ENCODE measurements at places on chromosomes 2 and 18.

GRCh38 chr18:40708726-40709125 lies 1246.3 kb upstream of the PIK3C3 start:
- DNase-seq, result no peak

- no peak for DNase-seq
These were observed 475 bp downstream of the B3GNT2 start for GRCh38 chr2:62196278-62196901.

DNA sequence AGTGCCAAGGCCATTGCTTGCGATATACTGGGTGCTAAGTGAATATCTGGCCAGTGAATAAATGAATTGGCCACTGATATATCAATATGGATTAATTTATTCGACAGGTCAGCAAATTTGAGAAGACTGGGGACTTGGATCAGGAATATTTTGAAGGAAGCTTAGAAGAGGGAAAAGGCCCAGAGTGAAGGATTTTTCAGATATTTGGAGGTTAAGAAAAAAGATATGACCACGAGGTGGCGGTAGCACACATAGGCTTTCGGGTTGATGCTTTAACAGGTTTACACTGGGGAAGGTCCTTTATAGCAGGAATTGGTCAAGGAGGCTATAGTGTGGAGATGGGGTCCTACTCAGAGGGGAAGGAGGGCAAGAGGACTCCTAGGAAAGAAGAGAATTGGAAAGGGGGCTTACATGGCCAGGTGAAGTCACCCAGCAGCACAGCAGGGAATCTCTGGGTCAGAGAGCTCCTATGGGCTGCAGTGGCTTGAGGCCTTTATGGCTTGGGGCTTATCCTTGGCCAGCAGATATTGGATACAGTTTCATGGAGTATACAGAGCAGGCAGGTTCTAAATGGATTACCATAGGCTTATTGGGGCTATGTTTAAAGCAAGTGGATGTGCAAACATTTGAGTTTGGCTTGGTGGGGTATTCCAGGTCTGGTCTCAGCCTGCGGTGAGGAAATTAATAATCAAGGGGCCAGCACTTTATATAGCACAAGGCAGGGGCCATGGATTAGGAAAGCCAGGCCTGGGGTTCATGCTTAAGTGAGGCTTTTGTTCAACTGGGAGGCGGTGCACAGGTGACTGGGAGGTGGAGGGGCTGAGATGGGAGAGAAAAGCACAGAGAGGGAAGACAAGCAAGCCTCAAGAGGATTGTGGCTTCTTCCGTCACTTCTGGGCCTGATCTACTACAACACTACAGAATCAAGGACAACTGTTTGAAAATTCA lies 9.7 kb downstream of the IL1RN start:
- no peak for DNase-seq

DNA sequence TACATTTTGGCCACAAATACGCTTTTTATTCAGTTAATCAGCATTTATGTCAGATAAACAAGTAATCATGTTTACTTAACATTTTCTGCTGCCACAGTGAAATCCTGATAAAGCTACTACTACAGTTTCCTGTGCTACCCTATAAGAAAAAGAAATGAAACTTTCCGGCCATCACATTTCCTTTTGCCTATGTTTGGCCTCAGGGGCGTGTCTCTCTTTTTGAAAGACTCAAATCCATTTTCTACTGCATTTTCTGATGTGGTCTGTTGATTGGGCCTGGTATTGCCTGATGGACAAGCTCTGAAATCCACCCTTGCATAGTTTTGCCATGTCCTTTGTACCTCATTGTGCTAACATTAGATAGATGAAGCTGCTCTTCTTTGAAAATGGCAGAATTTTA lies 152.6 kb downstream of the AGPS start:
- no peak for DNase-seq

- DNase-seq, result no peak
These were observed 347.4 kb upstream of the KLHL29 start for GRCh38 chr2:23037596-23037995.

DNA sequence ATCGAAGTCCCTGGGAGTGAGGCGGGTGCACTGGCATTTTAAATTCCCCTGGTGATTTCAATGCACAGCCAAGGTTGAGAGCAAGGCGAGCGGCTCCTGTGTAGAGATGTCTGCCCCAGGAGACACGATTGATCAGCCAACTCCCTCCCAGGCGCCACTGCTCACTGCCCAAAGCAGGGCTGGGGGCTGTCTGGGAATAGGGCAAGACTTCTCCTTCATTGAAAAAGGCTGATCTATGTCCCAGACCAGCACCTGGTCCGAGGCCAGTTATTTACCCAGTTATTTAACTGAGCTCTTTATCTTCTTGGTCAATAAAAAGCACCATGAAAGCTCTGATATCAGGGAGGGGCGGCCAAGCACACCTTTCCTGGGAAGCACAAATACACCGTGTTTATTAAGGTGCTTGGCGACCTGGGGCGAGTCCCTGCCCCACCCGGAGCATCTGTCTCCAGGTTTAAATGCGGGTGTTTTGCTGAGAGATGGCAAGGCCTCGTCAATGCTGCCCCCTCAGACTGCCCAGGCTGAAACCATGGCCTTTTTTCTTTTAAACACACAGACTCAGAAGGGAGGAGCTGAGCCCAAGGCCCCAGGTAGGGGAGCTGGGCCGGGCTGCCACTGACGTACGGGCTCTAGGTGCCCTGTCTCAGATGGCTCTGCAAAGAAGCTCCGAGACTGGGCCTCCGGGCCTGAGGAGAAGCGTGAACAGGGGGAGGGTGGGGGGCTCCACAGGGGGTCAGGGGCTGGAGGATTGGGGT lies 73.9 kb upstream of the HPCAL1 start:
- no peak for DNase-seq

DNA sequence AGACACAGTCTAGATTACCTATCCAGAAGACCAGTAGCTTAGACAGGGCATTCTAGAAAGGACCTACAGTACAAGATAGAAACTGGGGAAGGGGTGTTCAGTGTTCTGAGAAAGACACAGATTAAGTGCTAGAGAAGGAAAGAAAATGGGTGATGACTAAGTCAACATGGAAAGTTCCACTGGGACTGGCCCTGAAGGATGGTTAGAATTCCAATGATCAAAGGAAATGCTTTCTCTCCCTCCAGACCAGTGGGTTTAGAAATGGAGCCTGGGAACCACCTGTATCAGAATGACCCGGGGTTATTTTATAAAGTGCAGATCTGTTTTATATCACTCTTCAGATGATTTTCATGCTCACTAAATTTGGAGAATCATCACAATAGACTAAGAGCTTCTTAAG lies 5.8 kb upstream of the COLEC12 start:
- DNase-seq, result no peak

DNA sequence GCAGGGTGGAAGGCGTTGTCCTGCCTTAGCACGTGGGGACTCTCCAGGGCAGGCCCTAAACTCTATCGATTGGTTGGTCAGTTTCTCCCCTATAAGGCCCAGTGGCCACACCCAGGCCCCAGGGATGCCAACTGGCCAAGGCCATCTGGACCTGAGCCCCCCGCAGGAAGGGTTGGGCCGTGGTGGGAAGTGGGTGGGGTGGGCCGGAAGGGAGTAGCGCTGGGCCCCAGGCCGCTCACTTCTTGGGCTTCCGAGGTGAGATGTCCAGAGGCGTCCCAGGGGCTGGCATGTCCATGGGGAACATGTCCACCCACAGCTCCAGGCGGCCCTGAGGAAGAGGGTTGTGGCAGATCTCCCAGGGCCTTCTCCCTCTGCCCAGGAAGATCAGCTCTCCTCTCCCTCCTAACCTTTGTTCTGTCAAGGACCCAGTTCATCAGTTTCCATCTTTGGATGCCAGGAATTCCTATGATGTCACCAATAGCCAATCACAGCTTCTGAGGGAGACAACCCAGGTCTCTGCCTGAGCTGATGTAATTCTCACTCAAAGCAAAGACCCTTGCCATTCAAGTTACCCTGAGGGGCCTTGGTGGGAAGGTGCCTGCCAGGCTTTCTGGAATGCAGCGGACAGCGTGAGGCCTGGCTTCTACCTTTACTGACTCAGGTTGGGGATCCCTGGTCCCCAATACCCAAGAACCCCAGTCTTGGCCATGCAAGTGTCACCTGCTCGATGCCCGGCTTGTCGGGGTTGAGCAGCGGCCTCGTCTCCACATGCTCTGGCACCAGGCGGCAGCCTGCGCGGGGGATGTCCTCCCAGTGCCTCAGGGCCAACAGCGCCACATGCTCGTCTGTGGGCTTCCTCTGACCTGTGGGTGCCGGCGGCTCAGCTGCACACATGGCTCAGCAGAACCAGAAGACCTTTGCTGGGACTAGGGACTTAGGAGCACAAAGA lies 14.4 kb downstream of the OTOF start:
- no peak for DNase-seq

DNA sequence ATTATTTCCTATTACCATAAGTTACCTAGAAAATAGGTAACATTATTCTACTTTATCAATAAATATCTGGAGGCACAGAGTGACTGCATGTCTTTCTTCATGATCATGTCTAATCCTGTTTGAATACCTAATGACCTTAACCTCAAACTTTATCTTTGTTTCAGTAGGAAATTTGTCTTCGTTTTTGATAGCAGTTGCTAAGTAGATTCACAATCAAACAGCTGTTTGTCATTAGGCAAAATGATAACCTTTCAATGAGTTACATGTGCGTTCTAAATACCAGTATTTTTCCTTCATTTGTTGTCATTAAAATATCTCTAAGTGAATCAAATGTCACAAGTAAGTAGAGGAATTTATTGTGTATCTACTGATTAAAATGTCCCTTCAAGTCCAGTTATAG lies 473.8 kb downstream of the NRXN1 start:
- DNase-seq, result no peak

GRCh38 chr18:46950064-46950656 lies 32.8 kb downstream of the KATNAL2 start:
- DNase-seq, result no peak

DNA sequence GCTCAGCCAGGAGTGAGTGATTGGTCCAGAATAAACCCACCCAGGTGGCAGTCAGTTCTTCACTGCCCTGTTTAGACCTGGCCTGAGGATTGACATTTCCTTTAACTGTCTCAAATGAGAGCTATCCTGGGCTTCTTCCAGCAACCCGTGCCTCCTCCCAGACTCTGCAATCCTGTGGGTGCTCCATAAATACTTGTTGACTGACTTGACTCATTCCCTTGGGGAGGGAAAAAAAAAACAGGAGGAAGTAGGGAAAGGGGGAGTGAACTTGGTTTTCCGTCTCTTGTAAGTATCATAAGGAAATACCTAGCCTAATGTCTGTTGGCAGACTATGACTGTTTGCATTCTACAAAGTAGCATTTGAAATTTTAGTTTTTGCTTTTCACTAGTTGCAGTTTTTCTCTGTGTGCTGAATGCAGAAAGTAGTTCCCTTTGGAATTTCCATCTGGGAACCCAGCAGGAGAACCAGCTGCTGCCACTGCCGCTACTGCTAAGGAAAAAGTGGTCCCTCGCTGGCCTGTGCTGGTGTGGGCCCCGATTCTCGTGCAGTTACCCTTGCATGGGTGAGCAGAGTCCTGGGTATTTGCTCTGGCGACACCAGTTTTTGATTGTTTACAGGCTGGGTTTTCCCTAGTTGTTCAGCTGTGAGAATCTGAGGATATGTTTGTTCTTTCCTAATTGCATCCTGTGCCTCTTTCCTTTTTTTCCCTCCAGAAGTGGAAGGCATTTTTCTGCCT lies 78.8 kb downstream of the TGOLN2 start:
- DNase-seq, result peak; percentile 92

GRCh38 chr18:3706279-3707097 lies 256.5 kb downstream of the TGIF1 start:
- DNase-seq, result no peak

GRCh38 chr2:42987112-42987922 lies 194.9 kb upstream of the HAAO start:
- peak; percentile 86 for DNase-seq

DNA sequence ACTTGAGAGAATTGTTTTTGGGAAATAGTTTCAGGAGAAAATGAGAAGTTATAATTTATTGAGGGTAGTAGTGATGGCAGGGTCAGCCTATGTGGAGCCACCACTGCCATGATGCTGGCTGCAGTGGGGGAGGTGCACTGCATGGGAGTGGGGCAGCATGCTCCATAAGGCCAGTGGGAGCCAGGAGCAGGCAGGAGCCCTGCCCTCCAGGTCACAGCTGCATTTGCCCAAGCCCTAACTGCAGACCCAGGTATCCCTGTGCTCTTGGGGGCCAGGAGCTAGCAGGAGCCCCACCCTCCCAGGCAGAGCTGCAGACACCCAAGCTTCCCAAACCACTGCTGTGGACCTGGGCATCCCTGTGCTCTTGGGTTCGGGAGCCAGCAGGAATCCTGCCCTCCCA lies 757.3 kb upstream of the CRIM1 start:
- no peak for DNase-seq

- DNase-seq, result no peak
These were observed 25.4 kb upstream of the DTNB start for GRCh38 chr2:25698752-25699151.
